ENCODE measurements at places on chromosomes 2 and 18. TPM values are rescaled to one million over a fixed set of nuclear protein-coding genes. Genes with fewer than 3 reads are reported as not detected.

Gene SCN3A
- not detected for total RNA-seq

Gene UGT1A9
- total RNA-seq, result not detected

Gene APOB
- not detected for total RNA-seq

Gene TFPI
- 0.19 TPM for total RNA-seq

Gene ENOSF1
- total RNA-seq, result 65.1 TPM

Gene G6PC2
- total RNA-seq, result not detected

Gene SLC40A1
- 5.0 TPM for total RNA-seq

Gene ASAP2
- 0.10 TPM for total RNA-seq

DNA sequence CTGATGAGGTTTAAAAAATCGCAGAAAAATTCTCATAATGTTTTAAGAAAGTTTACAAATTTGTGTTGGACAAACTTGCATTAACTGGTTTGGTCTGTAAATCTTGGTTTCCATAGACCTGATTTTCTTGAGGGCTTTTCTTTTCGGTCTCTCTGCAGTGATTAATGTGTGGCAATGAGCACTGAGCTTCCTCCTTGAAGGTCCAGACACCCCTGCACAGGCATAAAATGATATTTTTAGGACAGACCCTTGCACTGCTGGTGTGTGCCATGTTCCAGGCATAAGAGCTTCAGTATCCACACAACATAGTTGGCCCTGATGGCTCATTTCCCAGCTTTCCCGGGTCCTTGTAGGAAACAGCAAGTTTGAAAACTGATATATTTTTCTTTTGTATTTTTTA is 33.7 kb downstream of the MRPL33 start:
- no peaks in the 10 kb centered on the region for H3K27me3 ChIP-seq
- H3K36me3 ChIP-seq, result no peaks in the 10 kb centered on the region
- no peak overlapping the region for H3K4me3 ChIP-seq
- H3K27ac ChIP-seq, result no peak overlapping the region
- peaks cover 16% of the 10 kb centered on the region for H3K4me1 ChIP-seq

DNA sequence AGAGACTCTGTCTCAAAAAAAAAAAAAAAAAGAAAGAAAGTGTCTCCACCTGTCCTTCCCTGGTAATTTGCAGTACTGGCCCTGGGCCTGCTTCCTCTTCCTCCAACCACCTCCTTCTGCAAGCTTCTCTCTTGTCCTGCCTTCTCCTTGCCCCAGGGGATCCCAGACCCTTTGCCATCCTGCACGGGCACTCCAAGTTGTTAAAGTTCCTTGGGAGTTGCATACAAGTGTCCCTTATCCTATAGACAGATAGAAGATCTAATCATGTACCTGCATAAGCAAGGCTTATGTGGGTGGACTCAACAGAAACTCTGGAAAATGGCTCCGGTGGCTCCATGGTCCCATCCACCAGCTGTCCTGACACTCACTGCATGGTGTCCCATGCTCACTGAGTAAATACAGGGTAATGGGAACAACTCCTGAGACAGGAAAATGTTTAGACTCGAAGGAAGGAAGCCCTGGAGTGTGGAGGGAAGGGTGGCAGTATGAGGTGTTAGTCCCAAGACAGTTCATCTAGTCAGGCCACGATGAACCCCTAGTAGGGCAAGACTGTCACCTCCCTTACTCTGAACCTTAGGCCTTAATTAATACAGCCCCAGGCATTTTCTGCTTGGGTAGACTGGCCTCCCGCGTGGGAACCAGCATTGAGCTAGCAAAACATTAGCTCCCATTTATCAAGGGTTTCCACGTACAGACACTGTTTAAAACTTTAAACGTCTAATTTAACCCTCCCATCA is 17.1 kb downstream of the ODC1 start:
- no peaks in the 10 kb centered on the region for H3K36me3 ChIP-seq
- DNase-seq, result no peak
- H3K4me3 ChIP-seq, result no peak overlapping the region
- peaks cover 11% of the 10 kb centered on the region for H3K4me1 ChIP-seq

GRCh38 chr2:233449081-233449901 is 95.0 kb downstream of the DGKD start:
- no peak for DNase-seq
- no peak overlapping the region for H3K27ac ChIP-seq
- no peaks in the 10 kb centered on the region for H3K4me1 ChIP-seq
- no peak overlapping the region for H3K4me3 ChIP-seq

DNA sequence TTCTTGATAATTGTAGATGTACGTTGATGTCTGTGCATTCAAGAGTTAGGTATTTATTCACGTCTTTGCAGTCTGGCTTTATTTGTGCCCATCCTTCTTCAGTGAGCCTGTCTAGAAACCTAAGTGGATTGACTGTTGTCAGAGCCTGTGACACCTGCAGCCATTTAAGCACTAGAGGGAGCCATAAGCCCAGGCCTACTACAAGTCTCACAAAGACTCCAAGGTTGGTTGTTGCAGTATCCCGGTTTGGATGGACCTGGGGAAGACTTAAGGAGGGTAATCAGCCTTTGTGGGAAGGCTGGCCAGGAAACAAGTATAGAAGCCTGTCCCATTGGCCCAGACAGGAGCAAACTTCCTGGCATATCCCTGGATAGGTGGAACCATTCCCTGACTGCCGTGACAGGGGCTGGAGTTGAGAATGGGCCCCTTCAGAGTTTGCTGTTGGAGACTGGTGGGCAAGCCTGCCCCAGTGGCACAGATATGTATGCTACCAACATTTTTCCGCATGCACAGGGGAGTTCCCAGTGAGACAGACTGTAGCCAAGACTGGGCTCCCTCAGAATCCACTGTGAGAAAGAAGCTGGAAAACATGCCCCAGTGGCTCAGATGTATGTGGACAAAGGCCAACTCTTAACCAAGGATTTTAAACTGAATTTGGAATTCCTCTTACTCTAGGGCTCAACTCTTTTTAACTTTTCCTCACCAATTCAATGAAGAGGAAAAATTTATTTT is 9.3 kb upstream of the LRRC30 start:
- H3K4me1 ChIP-seq, result no peaks in the 10 kb centered on the region
- no peaks in the 10 kb centered on the region for H3K27me3 ChIP-seq
- H3K27ac ChIP-seq, result no peak overlapping the region
- H3K4me3 ChIP-seq, result no peak overlapping the region

DNA sequence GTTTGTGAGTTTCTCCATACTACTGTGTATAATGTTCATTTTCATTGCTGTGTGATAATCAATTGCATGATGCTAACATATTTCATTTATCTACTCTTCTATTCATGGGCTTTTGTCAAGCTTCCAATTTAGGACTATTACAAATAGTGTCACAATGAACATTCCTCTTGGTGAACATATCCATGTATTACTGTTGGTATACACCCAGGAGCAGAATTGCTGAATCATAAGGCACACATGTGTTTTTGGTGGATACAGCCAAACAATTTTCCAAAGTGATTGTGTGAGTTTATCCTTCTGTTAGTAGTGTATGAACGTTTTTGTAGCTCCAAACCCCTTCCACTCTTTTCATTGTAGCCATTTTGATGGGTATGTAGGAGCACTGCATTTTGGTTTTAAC is 101.6 kb upstream of the COPS8 start:
- H3K27ac ChIP-seq, result no peak overlapping the region
- DNase-seq, result no peak
- peaks cover 2% of the 10 kb centered on the region for H3K36me3 ChIP-seq
- no peaks in the 10 kb centered on the region for H3K4me1 ChIP-seq

GRCh38 chr2:42196403-42197267 is 27.5 kb downstream of the EML4 start:
- H3K36me3 ChIP-seq, result no peaks in the 10 kb centered on the region
- peaks cover 63% of the 10 kb centered on the region for H3K4me1 ChIP-seq
- H3K4me3 ChIP-seq, result no peak overlapping the region
- H3K27ac ChIP-seq, result peak overlapping the region; percentile 25

GRCh38 chr2:62994206-62994605 is 56.4 kb upstream of the OTX1 start:
- H3K27ac ChIP-seq, result no peak overlapping the region
- H3K4me1 ChIP-seq, result no peaks in the 10 kb centered on the region

GRCh38 chr2:233440714-233441113 is 86.4 kb downstream of the DGKD start:
- H3K27me3 ChIP-seq, result no peaks in the 10 kb centered on the region
- H3K4me1 ChIP-seq, result peaks cover 7% of the 10 kb centered on the region
- DNase-seq, result no peak
- peaks cover 14% of the 10 kb centered on the region for H3K36me3 ChIP-seq
- no peak overlapping the region for H3K27ac ChIP-seq

GRCh38 chr18:36355511-36355910 is 58.0 kb downstream of the FHOD3 start:
- no peaks in the 10 kb centered on the region for H3K36me3 ChIP-seq
- H3K4me3 ChIP-seq, result no peak overlapping the region
- peaks cover 5% of the 10 kb centered on the region for H3K4me1 ChIP-seq
- peaks cover 19% of the 10 kb centered on the region for H3K27me3 ChIP-seq

DNA sequence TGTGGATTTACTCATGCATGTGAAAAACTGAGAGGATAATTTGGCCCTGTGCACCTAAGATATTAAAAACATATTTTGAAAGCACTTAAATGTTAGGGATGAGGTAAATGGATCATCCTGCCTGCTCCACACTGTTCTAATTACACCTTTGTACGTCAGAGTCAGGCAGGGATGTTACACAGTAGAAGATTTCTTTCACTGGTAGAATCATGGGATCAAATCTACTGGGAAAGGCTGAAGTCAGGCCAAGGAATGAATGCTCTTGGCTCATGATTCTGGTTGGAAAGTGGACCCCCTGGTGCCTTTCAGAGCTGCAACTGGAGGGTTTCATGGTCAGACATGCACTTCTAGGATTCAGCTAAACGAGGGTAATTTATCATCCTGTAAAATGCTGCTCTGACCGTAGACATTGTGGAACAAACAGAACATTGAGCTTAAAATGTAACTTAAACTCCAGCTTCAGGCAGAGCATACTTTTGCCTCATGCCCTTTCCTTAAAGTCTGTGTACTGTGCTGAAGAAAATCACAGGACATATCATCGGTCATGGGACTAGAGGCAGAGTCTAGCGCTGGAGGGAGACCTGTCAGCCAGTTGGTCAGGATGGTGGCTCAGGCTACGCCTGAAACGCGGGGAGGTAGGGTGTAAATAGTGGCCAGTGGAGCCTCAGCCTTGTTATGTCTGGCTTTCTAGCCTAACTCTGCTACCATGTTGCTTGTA is 4.9 kb downstream of the KCNE4 start:
- H3K27ac ChIP-seq, result no peak overlapping the region
- no peak for DNase-seq
- H3K4me1 ChIP-seq, result no peaks in the 10 kb centered on the region
- no peaks in the 10 kb centered on the region for H3K36me3 ChIP-seq

GRCh38 chr2:2057125-2057721 is 273.9 kb downstream of the MYT1L start:
- H3K4me3 ChIP-seq, result peak overlapping the region; percentile 55
- peaks cover 10% of the 10 kb centered on the region for H3K4me1 ChIP-seq
- peak; percentile 69 for DNase-seq
- H3K27ac ChIP-seq, result no peak overlapping the region

DNA sequence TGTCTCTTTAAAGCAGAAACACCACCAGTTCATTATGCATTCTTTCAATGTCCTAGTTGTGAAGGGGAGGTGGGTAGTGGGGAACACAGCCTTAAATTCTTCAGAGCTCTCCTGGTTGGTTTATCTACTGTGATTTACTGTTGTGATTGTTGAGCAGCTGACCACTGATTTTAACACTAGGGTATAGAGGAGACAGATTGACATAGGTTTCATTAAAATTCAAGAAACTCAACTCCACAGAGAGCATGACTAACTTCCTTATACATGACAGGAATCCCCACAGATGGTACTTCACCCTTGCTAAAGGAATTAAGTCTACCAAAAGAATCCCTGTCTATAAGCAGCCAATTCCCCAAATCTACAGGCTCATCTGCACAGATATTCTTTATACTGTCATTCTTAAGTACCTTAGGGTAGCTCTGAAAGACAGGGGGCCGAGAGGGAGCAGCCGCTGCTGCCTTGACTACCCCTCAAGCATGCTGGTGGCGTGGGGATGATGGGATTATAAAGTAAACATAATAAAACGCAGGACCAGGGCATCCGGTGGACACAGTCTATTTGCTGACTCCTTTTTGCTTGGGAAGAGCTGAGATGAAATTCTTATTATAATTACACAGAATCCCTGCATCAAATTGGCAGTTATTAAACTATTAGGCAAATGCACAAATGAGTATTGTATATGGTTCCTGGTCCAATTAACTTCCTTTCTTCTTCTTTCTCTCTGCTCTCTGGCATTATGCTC is 1377.6 kb upstream of the PIK3C3 start:
- no peaks in the 10 kb centered on the region for H3K27me3 ChIP-seq
- no peaks in the 10 kb centered on the region for H3K4me1 ChIP-seq

GRCh38 chr2:206832873-206833272 is 67.5 kb downstream of the FASTKD2 start:
- no peak overlapping the region for H3K4me3 ChIP-seq
- H3K27ac ChIP-seq, result no peak overlapping the region
- peaks cover 6% of the 10 kb centered on the region for H3K36me3 ChIP-seq
- no peaks in the 10 kb centered on the region for H3K27me3 ChIP-seq
- DNase-seq, result no peak

DNA sequence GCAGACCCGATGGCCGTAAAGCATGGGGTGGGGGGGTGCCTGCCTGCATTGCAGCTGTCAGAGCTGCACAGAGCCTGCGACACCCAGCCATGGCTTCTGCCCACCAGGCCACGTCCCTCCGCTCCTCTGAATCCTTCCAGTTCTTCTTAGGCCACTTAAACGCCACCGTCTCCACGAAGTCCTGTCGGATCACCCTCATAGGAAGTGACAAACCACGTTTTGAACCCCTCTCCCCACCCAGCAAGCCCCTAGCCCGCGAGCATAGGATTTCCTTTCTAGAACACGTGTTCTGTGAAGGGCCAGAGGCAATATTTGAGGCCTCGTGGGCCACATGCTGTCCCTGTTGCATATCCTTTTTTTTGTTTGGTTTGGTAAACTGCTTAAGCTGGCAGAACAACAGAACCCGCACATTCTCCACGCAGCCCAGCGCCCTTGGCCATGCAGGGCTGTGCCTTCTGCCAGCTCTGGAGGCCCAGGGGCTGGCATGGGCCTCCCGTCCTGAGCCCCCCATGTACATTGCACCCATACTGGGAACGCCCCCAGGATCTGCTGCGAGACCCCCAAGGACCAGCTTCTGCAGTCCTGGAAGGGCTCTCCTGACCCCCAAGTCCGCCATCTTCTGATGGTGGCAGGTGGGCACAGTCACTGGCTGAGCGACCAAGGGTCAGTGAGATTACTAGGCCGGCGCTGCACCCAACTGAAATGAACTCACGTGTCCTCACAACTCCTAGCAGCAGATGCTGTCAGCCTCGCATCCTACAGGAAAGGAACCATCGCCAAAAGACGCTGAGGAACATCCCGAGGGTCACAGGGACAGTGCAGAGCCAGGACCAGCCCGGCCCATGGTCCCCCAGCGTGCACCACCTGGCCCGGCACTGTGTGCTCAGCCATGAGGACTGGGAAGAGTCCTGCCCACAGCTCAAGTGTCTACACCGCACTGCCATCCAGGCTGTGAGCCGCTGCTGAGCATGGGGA is 35.1 kb downstream of the ADI1 start:
- no peak overlapping the region for H3K4me3 ChIP-seq
- peaks cover 2% of the 10 kb centered on the region for H3K36me3 ChIP-seq
- H3K27me3 ChIP-seq, result no peaks in the 10 kb centered on the region
- H3K27ac ChIP-seq, result no peak overlapping the region
- no peaks in the 10 kb centered on the region for H3K4me1 ChIP-seq
- no peak for DNase-seq

GRCh38 chr2:218880102-218880858 is at the start of gene WNT10A:
TSS of gene WNT10A (plus strand) at chr2:218880852. CDS start at chr2:218880996, 144 bp downstream.
- H3K4me3 ChIP-seq, result peak within 1 kb of the TSS; percentile 81
- H3K27me3 ChIP-seq, result peaks cover 53% of the 10 kb centered on the region
- peaks cover 1% of the 10 kb centered on the region for H3K36me3 ChIP-seq
- H3K27ac ChIP-seq, result no peak within 1 kb of the TSS

All from activated T-cell treated with anti-CD3 and anti-CD28 coated beads, Interleukin-2, amount 50 U/mL, for 72 hours (primary cell).